T-helper 1 cell (primary cell): ENCODE measurements at places on chromosomes 3 and 15.

DNA sequence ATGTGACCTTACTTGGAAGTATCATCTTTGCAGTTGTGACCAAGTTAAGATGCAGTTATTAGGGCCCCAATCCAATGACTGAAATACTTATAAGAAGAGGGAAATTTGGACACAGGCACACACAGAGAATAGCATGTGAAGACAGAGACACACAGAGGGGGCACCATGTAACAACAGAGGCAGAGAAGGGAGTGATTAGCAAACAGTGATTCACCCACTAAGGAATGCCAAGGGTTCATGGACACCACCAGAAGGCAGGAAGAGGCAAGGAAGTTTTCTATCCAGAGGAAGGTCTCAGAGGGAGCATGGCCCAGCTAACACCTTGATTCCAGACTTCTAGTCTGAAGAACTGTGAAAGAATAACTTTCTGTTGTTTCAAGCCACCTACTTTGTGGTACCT is 25.0 kb downstream of the SIDT1 start:
- DNase-seq = no peak

GRCh38 chr3:67946436-67946835 is 292.0 kb upstream of the SUCLG2 start:
- no peak for DNase-seq

DNA sequence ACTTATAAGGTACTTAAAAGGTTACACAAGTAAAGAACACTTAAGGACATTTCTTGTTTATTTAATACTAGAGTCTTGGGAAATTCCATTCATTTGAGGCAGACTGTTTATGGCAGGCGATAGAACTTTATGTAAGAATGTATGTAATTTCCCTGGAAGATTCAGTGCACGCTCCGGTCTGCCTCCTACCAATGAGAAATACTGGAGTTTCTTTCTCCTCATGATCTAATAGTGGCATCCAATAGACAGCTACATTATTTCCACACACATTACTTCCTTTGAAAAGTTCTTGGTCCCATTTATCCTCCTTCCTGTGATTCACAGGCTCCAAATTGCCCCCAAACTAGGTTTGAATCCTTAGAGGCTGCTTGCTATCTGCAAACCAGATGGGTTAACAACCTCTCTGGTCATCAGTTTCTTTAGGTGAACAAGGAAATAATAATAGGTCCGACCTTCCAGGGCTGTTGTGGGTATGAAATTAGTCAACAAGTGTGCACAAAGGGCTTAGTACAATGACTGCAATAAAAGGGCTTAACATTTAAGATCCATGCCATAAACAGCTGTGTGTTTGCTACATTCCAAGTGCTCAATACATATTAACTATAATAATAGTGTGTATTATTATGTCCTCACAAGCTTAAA is 30.7 kb downstream of the EIF4E3 start:
- DNase-seq = no peak

DNA sequence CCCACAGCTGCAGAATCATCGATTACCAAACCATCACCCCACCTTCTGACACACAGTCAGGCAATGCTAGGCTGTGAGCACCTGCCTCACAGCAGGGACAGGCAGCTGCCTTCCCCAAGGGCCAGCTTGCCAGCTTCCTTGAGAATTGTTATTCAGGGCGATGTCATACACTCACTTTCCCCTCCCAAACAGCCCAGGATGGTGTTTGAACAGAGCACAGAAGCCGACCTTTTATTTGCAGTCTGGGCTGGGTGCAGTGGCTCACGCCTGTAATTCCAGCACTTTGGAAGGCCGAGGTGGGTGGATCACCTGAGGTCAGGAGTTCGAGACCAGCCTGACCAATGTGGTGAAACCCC is 84.5 kb upstream of the HERC1 start:
- no peak for DNase-seq

DNA sequence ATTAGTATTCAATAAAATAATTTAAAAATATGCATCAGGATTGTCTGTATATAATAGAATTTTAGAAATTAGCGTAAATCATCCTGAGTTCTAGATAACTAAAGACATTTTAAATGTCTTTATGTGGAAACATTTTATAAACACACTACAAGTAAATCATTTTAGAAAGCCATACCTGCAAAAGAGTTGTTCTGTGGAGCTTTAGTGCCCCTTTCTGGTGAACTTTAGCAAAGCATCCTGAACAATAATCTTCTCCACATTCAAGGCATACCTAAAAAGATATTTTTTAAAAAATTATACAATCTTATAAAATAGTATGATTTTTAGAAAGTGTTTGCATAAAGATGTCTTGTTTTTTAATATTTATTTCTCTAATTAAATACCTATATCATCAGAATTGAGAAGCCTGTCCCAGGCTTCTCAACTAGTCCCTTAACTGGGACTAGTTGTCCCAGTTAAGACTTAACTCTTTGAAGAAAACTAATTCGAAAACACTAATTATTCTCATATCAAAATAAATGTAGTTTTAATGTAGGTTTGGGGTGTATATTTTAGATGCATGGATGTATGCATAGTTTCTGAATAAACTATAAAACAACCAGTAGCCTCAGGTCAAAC is 29.7 kb downstream of the ZBBX start:
- DNase-seq = no peak

DNA sequence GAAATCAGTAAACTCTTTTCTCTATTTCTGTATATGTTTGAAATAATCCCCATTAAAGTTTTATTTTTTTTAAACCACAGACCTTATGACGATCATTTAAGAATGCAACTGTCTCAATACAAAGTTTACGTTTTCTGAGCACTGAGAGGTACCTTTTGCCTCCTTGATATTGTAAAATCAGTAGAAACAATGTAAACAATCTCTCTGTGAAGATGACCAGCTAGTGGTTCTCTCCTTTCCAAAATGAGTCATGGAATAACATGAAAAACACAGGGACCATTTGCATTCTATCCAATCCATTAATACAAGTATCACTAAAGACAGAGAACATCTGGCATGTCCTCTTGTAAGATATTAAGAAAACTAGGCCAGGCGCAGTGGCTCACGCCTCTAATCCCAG is 48.8 kb downstream of the RAD18 start:
- DNase-seq = no peak

GRCh38 chr15:25368850-25369249 is 70.0 kb downstream of the UBE3A start:
- no peak for DNase-seq

DNA sequence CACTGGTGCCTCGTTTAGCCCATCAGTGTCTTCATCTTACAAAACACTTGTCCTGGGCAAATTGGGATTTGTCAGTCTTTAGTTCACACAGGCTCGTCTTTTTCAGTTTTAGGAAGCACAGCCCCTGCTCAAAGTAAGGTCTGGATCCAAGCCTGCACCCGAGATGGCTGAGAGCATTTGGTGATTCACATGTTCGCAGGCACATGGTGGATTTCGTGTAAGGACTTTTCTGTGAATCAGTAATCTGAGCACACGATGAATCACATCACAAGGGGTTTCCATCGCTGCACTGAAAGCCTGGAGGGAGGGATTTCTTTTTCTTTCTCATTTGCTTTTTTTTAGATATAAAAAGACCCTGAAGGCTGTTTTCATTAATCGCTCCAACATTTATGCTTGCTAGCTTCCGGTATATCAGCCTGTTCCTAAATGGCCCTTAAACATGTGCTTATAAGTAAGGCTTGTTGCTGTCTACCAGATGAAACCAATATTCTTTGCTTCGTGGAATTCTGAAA is 435.6 kb upstream of the ATP10A start:
- DNase-seq = no peak

- no peak for DNase-seq
Observed at GRCh38 chr15:77646104-77646694, 13.5 kb upstream of the LINGO1 start.

DNA sequence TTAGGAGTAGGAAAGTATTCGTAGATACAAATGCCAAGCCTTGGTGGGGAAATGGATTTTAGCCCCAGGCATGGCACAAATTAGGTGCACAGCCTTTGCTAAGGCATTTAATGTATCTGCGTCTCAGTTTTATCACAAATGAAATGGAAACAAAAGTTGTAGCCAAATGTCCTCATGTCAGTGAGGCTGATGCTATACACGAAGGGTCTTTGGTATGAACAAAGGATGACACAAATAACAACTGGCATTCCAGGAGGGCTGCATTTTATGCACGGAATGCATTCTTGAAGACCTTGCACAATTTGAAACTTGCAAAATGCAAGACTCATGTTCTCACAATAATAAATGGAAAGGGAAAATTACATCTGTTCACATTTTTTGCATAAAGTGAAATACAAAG is 181.9 kb downstream of the SV2B start:
- no peak for DNase-seq

- no peak for DNase-seq
Observed at GRCh38 chr15:28023422-28023821, 75.7 kb downstream of the OCA2 start.

DNA sequence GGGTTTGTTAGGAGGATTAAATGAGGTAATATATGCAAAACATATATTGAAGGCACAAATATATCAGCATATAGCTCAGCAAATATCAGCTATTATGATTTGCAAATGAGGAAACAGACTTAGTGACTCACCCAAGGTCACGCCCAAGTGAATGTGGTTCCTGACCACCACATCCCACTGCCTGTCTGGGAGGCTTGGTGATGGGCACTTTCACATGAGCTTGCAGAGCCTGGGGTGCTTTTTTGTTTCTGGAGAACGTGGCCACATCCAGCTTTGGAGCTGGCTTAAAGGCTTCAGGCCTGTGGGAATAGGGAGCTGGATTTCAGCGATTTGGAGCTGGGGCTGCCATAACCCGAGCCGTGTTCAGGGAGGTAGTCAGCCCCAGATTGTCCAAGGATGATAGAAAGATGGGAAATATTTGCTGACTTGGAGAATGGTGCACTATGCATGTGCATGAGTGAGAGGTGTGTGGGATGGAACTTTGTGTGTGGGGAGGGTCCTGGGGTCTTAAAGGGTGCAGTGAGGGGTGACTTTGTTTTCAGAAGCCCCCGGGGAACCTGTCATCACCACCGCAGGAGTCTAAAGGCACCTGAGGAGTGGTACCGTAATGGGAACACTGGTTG is 12.0 kb upstream of the FGD5 start:
- no peak for DNase-seq

DNA sequence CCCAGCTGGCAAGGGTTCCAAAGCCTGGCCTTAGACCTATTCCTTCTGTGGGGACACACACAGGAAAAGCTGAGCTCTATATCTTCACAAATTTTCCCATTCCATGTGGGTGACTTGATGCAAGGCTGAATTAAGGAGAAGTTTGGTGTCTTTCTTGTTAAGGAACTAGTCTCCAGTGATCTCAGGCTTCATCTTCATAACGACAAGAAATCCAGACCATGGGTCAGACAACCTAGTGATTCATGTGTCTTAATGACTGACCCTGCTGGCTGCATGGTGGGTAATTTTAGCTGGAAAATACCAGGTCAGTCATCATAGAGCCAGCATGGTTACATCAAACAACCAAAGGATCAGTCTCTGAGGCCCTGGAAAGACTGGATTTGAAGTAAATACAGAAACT is 112.7 kb upstream of the SLC4A7 start:
- DNase-seq = no peak

GRCh38 chr3:9866639-9867038 is 13.4 kb downstream of the CIDEC start:
- DNase-seq = no peak

DNA sequence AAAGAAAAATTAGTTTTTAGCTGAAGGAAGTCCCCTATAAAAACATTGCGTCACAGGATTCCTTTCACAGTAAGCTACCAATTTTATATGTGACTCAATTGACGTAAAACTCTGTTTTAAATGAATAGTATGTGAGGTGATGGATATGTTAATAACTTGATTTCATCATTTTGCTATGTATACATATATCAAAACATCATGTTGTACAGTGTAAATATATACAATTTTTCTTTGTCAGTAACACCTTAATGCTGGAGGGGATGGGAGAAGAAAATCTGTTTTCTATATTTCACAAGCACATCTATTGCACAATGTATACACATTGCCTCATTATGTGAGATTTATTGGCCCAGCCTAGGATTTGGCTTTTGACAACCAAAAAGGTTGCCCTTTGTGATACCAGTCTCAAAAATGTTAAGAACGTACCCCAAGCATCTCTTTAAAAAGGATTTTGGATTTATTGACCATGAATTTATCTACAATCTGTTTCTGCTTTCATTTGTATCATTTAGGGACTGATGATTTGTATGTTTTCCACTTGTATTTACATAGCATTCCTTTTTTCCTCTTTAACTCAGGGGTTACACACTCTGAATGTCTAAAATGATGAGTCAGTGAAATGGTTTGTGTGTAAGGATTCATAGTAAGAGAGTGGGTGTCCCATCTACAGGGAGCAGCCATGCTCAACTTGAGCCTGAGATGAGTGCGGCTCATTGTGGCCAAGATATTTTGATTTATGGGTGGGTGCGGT is 62.6 kb downstream of the CRTC3 start:
- no peak for DNase-seq

DNA sequence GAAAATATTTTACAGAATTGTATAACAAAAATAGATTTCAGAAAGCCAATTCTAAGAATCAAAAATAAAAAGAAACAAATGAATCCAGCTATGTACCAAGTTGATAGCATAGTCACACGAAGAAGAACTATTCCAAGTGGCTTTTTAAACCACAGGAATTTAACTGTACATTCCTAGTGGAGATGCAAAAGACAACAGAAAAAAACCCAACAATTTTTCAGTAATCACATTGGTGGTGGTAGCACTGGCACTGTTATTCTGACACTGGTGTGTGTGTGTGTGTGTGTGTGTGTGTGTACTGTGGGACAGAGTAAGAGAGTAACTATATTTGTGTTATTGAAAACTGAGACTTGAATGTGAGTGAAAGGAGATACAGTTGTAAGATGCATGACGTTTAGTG is 9.1 kb downstream of the BFSP2 start:
- no peak for DNase-seq

- DNase-seq = no peak
Observed at GRCh38 chr3:88188436-88188835, 38.7 kb downstream of the C3orf38 start.

- no peak for DNase-seq
Observed at GRCh38 chr3:153099131-153099530, 62.9 kb upstream of the RAP2B start.

DNA sequence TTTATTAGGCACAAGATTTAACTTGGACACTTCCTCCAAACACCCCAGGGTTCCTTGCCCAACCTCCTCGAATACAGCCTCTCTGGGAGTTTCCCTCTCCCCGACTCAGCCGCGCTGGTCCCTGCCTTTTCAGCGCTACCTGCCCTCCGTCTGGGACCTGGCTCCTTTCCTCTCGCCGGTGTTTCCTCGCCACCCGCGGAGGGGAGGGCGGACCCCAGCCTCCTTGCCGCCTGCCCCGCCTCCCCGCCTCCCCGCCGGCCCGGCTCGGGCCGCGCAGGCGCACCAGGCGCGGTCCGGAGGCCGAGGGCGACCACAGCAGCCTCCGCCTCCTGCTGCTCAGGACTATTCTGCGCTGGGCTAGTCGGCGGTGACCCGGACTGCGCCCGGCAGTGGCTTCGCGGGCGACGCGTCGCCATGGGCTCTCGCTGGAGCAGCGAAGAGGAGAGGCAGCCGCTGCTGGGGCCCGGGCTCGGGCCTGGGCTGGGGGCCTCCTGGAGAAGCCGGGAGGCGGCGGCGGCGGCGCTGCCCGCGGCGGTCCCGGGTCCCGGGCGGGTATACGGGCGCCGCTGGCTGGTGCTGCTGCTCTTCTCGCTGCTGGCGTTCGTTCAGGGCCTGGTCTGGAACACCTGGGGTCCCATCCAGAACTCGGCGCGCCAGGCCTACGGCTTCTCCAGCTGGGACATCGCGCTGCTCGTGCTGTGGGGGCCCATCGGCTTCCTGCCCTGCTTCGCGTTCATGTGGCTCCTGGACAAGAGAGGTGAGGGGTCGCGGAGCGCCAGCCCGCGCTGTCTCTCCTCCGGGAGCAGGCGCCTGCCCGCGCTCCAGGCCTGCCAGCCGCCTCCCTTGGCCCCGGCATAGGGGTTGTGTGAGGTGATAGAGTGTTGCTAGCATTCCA is at the start of gene SLC49A4:
Gene SLC49A4 (plus strand): TSS at position 291 of the 895 bp plus-strand sequence. CDS start 124 bp downstream, at position 415.
- DNase-seq = peak; percentile 60
